ENCODE measurements at places on chromosomes 2 and 18. TPM values are rescaled to one million over a fixed set of nuclear protein-coding genes. Genes with fewer than 3 reads are reported as not detected.

Gene TBR1
- 0.02 TPM for total RNA-seq

Gene CCDC141
- 39.2 TPM for total RNA-seq

Gene IL1R2
- not detected for total RNA-seq

Gene SLC9A2
- not detected for total RNA-seq

GRCh38 chr18:23943903-23944624 lies 70.5 kb upstream of the TTC39C start:
- no peaks in the 10 kb centered on the region for H3K27me3 ChIP-seq
- H3K4me1 ChIP-seq, result no peaks in the 10 kb centered on the region
- no peak overlapping the region for H3K4me3 ChIP-seq
- no peak overlapping the region for H3K27ac ChIP-seq

DNA sequence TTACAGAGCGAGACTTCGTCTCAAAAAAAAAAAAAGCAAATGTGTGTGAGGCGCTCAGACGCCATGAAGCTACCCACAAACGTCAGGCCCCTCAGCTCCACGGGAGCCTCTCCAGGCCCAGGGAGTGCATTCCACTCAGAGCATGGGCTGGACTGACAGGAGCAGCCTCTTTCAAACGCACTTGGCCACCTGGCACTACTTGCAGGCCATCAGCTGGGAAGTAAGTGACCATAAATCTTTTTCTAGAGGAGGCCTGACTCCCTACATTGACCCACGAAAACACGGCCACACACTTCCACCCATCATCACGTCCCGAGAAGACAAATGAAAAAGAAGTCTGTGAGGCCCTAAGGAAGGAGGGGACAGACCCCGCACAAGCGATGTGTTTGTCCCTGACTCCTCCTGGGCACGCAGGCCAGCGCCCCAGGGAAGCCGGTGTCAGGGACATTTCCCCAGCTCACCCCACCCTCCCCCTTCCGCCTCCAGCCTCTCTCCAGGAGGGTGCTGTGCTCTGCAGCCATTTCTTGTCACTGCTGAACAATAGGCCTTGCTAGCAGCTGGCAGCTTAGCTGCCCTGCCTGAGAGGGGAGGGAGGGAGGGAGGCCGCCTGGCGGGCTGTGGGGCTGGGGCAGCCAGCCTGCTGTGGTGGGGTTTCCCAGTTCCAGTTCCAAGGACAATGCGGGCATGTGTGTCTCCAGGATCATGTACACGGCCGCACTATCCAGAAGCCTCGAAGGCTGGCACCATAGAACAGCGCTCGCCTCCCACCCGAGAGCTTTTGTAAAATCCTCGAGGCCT lies 26.6 kb downstream of the SERTAD2 start:
- no peak overlapping the region for H3K27ac ChIP-seq
- no peaks in the 10 kb centered on the region for H3K4me1 ChIP-seq
- no peak overlapping the region for H3K4me3 ChIP-seq
- H3K36me3 ChIP-seq, result no peaks in the 10 kb centered on the region
- no peaks in the 10 kb centered on the region for H3K27me3 ChIP-seq

Measured in naive thymus-derived CD4-positive, alpha-beta T cell (primary cell).